ENCODE measurements at places on chromosomes 16 and 17.

DNA sequence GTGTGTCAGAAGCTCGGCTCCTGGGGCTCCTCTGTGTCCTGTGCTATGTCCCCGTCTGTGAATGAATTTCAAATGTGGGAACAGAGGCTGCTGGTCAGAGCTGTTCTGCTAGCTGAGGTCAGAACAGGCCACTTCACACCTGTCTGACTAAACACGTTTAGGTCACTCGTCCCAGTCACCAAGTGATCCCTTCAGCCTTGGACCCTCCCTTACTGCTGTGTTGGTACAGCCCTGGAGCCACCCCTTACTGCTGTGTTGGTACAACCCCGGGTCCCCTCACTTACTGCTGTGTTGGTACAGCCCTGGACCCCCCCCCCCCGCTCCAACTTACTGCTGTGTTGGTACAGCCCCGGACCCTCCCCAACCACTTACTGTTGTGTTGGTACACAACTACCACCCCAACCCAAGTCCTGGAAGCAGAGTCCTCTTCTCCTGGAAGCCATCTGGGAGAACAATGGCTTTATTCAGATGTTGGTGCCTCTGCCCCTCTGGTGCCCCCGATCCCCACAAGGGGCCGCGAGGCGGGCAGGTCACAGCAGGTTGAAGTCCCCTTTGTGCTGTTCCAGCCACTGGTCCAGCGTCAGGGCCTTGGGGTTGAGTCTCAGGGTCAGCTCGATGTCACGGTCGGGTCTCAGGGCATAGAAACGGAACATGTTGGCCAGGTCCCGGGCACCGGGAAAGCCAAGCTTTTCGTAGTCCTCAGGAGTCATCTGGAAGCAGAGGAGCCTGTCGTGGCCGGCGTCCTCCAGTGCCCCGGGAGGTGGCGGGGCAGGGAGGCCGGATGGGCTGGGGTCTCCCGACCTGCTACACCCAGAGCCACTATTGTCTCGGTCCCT, 13.0 kb downstream of the NMRAL1 start:
- no peak for DNase-seq

GRCh38 chr16:23031508-23032098, 117.6 kb downstream of the USP31 start:
- DNase-seq = no peak

DNA sequence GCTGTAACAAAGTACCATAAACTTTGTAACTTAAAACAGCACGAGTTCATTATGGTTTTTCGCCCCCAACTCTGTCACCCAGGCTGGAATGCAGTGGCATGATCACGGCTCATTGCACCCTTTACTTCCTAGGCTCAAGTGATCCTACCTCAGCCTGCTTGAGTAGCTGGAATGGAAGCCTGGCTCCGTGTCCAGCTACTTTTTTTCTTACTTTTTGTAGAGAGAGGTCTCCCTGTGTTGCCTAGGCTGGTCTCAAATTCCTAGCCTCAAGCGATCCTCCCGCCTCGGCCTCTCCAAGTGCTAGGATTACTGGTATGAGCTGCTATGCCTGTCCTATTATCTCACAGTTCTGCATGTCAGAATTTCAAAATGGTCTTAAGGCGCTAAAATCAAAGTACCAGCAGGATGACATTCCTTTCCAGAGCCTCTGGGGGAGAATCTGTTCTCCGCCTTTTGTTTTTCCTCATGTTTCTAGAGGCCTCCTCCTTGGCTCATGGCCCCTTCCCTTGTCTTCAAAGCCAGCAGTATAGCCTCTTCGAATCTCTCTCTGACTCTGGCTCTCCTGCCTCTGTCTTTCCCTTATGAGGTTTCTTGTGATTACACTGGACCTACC, 10.1 kb upstream of the PRM1 start:
- no peak for DNase-seq

DNA sequence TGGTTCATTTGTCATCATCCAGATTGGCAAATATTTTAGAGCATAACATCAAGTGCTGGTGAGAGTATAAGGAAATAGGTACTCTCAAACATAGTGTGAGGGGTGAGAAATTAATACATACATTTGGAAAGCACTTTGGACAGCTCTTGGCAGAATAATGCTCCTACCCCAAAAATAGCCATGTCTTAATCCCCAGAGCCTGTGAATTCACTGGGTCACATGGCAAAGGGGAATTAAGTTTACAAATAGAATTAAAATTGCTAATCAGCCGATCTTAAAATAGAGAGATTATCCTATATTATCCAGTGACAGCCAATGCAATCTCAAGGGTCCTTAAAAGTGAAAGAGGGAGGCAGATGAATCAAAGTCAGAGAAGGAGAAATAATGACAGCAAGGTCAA, 38.8 kb upstream of the ANKFN1 start:
- no peak for DNase-seq

DNA sequence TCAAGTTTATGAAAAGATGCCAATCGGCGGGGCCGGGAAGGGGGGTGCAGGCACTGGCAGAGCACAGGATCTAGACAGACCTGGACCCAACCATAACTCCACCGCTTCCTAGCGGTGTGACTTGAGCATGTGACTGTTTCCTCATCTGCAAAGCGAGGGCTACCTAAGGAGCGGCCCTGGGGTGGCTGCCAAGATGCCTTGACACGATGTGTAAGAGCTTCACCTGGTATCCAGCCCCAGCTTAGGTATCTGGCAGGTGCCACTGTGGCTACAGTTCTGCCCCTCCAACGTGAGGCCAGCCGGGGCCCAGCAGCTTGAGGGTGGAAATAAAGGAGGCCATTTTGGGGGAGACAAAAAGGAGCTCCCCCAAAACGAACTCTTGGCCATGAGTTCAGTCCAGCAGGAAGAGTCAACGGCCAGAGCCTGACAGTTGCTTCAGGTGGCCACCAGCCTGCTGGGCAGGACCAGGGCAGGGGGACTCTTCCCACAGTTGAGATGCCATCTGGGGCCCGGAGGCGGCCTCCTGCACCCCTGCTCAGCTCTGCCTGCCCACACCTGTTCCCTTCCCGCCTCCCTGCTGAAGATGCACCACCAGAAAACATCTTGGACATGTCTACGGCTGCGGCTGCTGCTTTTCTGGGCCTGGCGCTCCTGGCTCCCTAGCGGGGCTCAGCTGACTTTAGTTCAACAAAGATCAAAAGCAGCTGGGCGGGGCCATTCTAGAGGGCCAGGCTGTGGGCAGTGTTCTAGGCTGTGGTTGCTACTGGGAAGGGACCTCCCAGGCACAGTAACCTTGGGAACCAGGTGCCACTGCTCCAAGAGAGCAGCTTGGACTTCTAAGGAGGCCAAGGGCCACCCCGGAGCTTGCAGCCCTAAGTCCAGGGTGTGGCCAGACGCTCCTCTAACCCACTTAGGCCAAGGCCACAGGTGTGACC, 3.4 kb upstream of the MTSS2 start:
- DNase-seq = no peak

DNA sequence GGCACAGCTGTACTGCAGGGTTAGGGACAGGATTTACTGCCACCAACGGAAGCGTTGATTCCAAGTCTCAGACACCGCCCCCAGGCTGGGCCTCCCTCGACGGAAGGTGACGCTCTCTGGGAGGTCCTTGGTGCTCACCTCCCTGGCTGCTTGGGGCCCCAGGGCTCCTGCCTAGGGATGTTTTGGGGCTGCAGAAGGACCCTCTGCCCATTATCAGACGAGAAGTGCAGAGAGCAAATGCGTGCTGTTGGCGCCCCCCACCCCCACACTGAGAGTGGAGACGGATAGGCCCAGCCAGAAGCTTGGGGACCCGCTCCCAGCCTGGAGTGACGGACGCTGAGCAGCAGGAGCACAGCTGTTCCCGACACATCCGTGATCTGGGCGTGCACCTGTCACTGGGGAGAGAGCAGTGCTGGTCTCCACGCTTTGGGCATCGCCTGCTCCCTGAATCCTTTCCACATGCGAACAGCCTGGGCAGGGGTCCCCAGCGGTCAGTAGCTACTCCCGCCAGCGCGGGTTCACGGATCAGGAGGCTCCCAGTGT, 5.1 kb upstream of the SOX8 start:
- no peak for DNase-seq

DNA sequence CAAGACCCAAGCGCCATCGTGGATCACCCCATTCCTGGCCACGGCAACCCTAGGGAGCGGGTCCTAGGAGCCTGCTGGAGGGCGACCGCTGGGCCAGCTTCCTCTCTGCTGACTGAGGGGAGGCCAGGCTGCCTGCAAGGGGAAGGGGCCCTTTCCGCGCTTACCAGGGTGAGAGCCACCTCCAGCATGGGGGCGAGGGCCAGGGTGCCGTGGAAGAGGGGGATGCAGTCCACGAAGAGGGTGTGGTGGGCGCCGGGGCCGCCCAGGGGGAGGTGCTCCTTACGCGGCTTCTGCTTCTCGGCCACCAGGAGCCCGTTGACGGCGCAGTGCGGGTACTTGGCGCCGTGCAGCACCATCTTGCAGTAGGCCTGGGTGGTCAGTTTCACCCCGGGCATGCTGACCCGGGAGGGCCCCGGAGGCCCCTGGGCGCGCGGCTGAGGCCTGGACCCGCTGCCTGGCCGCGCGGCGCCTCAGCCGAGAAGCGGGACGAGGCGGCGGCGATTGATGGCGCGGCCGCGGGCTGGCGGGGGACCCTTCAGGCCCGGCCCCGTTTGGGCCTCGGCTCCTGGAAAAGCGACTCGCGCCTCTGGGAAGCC, 345 bp downstream of the EMC8 start:
- peak; percentile 8 for DNase-seq

DNA sequence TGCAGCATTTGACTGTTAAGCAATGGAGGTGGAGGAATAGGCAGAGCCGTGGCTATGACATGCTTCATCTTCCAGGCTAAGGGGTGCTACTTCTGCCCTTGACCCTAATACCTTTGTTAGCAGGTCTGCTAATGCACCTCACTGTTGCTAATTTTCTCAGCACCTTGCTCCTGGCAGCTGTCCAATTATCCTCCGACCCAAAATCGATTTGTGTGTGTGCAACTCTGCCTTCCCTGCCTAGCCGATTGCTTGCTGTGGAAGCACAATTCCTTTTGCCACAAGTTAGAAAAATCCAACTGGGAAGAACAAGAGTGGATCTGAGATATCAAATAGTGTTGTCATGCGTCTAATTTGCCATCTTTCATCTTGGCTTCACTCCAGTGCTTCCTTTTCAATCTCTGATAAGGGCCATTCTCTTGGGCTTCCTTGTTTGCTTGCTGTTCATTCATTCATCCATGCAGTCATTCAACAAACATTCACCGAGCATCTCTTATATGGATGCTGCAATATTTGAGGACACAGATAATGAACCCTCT, 422.8 kb downstream of the RBFOX1 start:
- no peak for DNase-seq

DNA sequence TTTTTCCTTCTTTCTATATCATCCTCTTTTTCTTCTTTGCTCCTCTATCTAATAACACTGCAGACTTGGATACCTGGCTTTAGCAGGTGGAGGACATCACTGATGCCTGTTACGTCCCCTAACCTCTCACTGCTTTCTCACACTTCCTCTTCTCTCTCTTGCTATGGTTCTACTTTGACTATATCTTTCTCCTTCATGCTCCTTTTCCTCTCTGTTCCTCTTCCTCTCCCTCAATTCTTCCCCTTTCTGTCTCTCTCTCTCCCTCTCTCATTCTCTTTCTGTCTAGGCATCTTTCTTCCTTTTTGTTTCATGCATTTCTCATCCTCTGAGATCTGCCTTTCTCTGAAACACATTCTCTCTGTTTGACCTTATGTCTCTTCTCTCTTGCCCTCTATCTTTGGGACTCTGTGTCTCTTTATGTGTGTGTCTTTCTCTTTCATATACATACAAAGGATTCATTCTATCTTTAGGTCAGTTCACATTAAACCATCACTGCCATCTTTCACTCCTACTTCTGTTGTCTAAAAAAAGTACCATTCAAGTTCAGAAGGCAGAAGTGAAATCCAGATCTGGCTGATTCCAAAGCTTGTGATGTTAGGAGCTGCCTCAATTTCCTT, 353.7 kb downstream of the SHISA9 start:
- no peak for DNase-seq

DNA sequence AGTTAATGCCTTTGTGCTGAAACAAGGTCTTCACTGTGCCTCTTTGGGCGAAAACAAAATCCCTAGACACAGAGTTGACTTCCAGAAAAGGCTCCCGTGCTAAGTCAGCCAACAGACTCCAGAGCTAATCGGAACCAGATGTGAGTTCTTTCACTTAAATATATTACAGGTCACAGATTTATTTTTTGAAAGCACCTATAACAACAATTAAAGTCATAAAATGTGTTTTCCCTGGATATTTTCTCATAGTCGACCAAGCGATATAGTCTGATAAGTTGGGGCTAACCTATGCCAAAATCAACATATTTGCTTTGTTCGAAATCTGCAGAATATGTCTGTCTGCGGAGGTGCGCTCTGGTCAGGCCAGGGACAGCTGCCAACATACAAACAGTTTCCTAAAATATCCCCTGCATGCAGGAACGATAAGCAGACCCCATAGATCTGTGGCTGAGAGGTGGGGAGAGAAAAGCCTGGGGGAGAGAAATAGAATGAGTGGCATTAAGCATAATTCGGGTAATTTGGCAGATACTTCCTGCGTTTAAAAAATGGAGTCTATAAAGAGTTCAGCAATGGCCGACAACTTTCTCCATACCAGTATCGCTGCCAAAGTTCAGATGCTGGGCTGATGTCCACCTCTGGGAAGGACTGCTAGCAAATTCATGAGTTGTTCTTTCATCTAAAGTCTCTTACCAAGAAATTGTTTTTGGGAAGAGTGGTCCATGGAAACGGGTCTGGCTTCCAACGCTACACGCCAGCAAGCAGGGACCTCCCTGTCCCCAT, 50.8 kb upstream of the MYH10 start:
- no peak for DNase-seq

- DNase-seq = no peak
These were observed 13.5 kb downstream of the TELO2 start for GRCh38 chr16:1506494-1507213.

DNA sequence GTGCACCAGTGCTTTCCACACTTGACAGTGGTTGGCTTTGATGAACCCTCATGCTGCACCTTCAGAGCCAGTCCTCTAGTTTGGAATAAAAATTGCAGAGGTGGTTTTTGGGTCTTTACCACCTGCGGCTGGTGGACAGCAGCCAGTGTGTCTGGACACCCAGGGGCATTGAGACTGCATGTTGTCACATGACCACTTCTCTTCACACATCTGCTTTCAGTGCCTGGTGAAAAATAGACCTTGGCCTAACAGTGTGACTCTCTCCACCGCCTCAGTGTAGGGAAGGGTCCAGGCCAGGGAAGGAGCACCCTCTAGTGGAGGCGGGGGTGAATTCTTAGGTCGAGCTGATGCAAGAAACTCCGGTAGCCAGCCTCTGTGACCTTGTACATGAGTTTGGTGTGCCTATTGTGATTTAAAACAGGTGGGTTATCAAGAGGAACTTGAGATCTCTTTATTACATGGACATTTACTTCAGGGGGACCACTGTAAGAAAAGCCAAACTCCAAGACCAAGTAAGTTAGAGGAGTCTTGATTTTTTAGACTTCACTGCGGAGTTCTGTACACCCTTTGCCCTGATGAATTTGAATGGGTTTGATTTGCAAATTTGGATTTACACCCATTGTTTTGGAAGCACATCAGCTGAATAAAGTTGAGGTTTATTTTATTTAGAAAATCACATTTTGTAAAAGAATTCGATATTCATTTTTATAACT, 17.9 kb downstream of the GOSR2 start:
- DNase-seq = no peak

DNA sequence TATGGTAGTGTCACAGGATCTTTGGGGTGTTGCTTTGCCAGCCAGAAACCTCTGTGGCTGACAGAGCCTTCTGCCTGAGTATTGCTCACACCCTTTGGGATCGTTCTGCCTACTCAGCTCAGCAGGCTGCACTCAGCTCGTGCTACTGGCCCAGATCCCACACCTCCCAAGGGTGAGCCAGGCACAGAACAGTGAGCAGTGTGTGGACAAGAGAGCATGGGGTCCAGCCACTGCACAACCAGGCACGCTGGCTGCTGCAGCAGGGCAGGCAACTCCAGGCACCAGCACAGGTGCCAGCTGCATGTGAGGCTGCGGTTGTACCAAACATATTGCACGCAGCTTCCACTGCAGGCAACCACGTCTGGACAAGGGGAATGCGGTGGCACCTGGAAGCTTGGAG, 84.9 kb downstream of the CYB561 start:
- DNase-seq = no peak

Measured in T-helper 1 cell (primary cell).